NCI-H187 (cell line): ENCODE measurements at places on chromosomes 12 and 14.

DNA sequence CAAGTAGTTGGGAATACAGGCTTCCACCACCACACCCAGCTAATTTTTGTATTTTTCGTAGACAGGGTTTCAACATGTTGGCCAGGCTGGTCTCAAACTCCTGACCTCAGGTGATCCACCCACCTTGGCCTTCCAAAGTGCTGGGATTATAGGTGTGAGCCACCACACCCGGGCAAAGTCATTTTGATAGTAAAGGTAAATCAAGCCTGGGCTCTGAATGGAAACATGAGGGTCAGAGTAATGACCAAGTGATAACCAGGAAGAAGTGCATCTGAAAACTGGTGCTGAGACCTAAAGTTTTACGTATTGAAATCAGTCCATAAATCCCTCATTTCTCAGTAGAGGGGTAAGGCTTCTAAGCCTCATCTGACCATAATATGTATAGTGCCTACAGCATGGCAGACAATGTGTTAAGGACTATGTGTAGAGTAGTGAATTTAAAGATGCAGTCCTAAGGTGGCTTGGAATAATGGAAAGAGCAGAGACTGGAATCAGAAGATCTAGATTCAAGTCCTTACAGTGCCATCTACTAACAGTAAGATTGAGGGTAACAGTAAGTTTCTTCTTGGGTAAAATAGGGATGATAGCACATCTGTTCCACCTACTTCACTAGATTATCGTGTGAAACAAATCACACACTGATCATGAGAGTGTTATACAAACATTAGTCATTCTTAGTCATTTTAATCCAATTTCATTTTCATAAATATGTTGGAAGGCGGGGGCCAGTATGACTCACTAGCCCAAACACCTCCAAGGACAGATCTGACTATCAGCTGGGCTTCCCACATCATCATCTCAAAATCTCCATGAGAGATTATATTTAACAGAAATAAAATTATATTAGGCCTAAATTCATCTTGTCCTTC lies 11.2 kb downstream of the MAP4K5 start:
- no peak for DNase-seq

DNA sequence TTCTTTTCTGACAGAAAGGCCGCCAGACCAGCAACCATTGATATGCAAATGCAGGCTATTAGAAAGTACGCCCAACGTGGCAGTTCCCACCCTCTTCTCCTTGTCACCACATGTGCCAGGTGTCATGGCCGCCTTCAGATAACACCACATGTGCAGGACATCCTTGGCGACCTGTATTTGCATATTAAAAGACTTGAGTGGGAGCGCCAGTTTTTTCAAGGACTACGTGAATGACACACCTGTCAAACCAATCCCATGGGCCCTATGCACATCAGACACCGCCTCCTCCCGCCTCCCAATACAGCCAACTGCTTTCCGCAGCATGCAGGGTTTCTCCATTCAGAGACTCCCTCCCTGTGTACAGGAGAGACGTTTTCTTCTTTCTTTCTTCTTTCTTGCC lies 318.6 kb upstream of the FAR2 start:
- no peak for DNase-seq

GRCh38 chr12:52949413-52950331 lies 754 bp downstream of the KRT18 start:
- peak; percentile 26 for DNase-seq

- DNase-seq = peak; percentile 15
Observed at GRCh38 chr12:87995581-87996178, 33.5 kb downstream of the C12orf50 start.

- DNase-seq = no peak
Observed at GRCh38 chr12:105060715-105061378, 23.4 kb downstream of the ALDH1L2 start.

DNA sequence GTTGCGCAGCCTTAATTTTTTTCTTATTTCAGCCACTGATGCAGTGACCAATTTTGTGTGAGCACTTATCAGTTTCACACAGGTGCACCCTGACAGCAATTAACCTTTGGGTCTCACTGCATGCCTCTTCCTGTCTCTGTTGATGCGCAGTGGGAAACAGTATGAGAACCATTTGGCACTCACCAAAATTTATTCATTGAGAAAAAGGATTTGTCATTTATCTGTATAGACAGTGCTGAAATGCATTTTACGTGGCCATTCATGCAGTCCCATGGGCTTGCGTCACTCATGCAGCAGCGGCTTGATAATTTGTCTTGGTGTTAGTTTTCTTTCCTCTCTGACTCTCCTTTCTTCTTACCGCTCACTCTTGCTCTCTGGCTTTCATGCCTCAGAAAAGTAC lies 157.5 kb downstream of the C12orf75 start:
- no peak for DNase-seq
